COLO829 (cell line): ENCODE measurements at places on chromosomes 11 and 22.

DNA sequence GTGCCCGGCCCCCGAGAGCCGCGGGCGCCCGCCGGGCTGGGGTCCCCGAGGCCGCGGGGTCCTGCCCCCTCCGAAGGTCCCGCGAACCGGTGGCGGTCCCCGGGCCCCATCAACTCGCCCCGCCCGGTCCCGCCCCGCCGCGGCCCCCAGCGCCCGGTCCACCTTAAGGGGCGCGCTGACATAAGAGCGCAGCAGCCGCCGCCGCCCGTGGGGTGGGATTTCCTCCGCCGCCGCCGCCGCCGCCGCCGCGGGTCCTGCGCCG, at the start of gene ZDHHC8:
Gene ZDHHC8, plus strand, starts transcription at position 208 of the 262 bp plus-strand sequence. CDS start 144 bp downstream, outside the sequence.
- DNase-seq: no peak

DNA sequence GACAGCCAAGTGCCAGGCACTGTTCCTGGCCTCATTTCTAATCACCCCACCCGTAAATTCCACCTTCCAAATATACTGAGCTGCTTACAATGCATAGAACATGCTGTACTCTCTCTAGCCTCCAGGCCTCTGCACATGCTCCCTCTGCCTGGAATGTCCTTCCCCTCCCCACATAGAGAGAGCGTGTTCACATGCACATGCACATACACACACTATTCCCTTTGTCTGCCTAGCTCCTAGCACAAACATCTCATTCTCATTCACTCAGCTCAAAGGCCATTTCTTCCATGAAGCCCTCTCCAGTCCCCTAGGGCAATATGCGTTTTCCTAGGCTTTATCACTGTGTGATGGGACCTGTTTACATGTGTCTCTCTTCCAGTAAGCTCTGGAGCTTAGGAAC, 144.6 kb downstream of the WT1 start:
- DNase-seq: peak; percentile 92

DNA sequence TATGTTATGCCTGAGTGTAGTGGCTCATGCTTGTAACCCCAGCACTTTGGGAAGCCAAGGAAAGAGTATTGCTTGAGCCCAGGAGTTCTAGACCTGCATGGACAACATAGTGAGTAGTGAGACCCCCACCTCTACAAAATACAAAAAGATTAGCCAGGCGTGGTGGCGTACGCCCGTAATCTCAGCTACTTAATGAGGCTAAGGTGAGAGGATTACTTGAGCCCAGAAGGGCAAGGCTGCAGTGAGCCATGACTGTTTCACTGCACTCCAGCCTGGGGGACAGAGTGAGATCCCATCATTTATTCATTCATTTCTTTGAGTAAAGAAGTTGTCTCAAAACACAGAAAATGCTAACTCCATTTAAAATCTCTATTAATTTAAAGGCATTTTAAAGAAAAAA, 1061.6 kb downstream of the JRKL start:
- DNase-seq: no peak

- no peak for DNase-seq
Observed at GRCh38 chr22:31094021-31094551, 13.0 kb downstream of the SMTN start.

DNA sequence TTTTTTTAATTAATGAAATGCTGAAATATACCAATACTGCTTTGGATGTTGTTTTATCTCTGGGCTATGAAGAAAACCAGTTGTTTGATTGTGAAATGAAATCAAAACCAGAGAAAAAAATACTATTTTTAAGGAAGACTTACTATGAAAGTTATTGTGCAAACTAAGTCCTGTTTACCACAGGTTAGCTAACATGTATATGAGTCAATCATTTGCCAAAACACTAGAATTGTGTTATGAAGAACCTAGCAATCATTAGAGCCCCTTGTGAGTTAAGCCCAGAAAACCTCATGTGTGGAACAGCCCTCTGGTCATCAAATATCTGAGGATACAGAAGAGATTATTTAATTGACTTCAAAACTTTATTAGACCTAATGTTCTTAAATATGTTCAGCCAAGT, 83.7 kb downstream of the FAT3 start:
- DNase-seq: no peak

DNA sequence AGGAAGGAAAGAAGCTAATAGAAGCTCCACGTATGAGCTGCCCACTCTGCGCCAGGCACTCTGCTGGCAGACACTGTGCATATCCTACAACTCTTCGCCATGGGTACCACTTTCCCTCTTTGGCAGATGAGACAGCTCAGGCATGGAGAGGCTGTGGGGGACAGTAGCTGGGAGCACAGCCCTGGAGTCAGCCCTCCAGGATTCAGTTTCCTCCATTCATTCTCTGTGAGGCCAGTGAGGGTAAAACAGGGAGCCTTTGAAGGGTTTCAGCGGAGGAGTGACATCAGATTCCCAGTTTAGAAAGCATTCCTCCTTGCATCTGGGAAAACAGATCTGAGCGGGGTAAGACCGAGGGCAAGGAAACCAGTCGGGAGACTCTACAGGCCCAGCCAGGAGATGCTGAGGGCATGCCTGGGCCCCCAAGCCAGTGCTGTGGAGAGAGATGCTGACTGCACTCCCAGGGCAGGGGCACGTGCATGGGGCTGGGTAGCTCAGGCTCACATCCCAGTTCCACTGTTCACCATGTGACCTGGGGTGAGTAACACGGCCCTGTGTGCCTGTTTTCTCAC, 58.3 kb upstream of the EMID1 start:
- no peak for DNase-seq

DNA sequence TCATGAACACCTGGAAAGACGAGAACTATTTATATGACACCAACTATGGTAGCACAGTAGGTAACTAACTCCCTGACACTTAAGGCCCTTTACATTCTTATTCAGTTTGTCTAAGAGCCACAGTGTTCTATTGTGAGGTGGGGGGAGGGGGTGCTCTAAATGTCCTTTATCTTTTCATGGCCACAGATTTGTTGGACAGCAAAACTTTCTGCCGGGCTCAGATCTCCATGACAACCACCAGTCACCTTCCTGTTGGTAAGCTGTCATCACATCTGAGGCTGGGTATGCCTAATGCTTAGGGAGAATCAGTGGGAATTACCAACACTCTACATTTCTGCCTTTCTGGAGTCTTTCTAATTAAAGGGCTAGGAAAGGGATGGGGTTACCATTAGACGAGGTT, 30.7 kb downstream of the EHF start:
- DNase-seq: no peak

DNA sequence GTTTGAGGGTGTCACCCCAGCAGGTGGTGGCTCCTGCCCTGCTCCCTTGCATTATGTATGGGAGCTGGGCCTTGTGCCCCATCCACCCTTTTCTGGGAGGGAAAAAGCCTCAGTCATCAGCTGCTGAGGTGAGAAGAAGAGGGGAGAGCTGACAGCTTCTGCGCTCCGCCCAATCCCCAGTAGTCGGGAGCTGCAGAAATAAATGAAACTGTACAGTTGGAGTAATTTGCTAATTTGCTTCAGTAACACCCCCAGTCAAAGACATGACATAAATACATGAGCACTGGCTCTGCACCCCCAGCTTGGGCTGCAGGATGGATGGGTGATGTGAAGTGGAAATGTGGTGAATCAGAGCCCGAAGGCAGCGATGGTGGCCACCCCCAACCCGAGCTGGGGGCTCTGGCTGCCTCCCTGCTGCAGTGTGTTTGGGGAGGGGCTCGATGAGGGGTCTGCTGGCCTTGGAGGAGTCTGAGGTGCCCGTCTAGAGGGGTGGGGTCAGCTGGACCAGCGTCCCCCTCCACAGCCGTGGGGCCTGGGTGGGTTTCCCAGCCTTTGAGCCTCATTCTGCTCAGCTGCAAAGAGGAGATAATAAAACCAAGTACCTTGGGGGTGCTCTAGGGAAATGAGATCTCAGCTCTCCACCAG, 59.2 kb downstream of the MPPED1 start:
- DNase-seq: no peak

DNA sequence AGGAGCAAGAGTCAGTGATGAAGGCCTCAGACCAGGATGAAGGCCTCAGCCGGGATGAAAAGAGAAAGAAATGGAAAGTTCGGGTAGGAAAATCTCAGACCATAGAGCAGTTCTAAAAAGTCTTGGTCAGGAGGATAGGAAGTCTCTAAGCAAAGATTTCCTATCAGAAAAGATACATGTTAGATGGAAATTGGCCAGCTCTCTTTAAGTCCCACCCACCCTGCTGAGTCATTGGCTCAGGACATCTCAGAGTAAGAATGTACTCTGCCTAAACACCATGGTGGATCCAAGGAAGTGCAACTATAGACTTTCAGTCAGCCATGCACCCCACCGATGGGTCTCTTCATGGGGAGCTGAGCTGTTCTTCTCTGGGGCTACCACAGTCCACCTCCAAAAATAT, 4.4 kb downstream of the OR8B3 start:
- no peak for DNase-seq

DNA sequence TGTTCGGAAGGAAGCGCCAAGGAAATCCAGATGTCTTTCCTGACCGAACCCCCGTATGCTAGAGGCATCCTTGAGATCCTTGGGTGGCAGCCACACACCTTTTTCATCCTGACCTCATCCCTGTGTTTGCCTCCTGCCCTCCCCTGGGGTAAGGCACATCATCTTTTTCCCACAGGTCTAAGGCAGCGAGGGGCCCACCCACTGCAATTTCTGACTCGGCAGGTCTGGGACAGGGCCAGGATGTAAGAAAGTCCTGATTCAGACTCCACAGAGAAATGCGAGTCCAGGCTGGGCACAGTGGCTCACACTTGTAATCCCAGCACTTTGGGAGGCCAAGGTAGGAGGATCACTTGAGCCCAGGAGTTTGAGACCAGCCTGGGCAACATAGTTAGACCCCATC, 10.5 kb downstream of the ZMAT5 start:
- DNase-seq: no peak

- peak; percentile 58 for DNase-seq
Observed at GRCh38 chr11:43905813-43906241, 25.2 kb downstream of the ALKBH3 start.

GRCh38 chr22:37410174-37411055, 16.9 kb downstream of the ELFN2 start:
- no peak for DNase-seq

- no peak for DNase-seq
Observed at GRCh38 chr11:134440851-134441250, 28.8 kb upstream of the B3GAT1 start.

DNA sequence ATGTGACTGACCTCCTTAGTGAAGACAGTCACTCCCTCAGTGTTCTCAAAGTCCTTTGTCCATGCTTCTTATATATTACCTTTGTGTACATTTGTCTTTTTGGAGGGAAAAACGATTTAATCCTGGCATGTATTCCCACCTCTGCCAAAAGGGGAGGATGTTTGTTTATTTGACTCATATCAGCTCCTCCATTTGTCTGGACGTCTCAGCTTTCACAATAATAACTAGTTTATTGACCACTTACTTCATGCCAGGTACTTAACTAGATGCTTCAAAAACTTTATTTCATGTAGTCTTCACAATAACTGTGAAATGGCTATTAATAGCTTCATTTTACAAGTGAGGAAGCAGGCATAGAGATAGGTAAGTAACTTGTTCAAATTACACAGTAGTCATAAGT, 5.3 kb downstream of the TBCEL start:
- no peak for DNase-seq

DNA sequence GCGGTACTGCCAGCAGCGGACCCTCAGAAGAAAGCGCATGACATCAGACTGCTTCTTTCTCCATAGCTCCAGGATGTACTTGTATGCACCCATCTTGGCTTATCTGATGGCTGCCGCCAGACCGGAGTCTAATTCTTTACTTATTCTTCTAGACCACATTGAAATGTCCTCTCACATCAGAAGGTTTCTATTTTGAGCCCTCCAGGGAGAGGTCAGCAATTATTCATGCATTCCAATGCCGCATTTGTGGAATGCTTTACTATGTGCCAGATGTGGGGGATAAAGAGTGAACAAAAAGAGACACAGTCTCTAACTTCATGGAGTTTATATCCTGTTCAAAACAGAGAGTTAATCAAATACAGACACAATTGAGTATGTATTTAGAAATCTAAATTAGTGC, 230.1 kb downstream of the MIAT start:
- DNase-seq: peak; percentile 57

DNA sequence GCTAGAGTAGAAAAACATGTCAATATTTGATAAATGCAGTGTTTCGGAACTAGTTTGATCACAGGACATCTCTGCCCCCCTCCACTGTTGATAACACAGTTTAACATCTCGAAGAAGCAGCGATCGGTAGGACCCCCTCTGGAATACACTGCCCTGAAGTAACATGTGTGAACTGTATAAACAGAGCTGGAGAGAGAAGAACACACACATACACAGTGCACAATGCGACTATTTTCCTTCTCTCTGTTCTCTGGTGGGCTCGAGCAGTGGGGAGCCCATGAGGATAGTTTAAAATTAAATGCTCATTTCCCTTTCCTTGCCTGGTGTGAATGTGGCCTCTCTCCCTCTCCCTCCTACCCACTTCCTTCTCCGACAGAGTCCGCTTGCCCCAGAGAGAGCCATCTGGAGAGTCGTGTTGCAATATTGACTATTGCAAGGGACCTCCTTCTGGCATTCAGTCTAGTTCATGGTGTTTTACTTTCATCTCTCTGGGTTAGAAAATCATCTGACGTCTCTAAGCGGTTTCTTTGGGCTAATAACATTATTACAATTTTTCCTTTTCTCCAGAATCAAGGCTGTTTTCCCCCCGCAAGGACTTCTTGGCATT, 51.6 kb upstream of the BARX2 start:
- DNase-seq: no peak

DNA sequence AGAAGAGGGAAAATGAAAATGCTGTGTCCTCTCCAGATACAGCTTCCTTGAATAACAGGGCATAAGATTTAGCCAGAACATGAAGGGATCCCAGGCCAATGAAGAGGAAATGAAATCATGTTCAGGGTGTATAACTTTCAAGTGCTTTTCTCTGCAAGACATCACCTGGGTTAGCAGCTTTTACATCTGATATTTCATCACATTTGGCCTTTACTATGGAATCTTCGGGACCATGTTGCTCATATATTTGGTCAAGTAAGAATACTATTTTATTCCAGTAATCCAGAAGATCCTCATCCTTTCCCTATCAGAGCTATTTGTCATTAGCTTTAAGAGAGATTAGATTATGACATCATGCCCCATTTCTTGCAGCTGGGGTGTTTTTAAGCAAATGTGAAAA, 66.3 kb upstream of the OR5AK2 start:
- no peak for DNase-seq

DNA sequence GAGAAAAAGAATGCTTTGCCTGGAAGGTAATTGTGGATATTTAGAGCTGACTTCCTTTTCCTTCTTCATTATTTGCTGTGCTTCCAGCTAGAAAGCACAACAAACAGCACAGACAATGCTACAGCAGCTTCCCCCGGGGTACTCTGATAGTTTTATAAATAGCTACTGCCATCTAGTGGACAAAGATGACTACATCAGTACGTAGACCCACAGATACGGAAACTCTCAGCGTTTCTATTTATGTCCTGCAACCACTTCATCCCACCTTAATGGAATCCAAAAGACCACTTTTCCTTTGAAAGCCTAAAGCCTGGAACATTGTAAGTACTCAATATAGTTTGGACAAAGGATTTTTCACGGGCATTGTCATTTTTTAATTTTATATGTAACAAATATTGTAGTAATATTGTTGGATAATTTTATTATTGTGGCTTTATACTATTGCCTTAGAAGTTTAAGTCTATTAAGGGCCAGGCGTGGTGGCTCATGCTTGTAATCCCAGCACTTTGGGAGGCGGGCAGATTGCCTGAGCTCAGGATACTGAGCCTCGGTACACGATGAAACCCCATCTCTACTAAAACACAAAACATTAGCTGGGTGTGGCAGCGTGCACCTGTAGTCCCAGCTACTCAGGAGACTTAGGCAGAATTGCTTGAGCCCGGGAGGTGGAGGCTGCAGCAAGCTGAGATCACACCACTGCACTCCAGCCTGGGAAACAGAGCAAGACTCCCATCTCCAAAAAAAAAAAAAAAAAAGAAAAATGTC, 7.5 kb downstream of the HSPA8 start:
- DNase-seq: peak; percentile 64
